ENCODE measurements at places on chromosomes 6 and 20.

DNA sequence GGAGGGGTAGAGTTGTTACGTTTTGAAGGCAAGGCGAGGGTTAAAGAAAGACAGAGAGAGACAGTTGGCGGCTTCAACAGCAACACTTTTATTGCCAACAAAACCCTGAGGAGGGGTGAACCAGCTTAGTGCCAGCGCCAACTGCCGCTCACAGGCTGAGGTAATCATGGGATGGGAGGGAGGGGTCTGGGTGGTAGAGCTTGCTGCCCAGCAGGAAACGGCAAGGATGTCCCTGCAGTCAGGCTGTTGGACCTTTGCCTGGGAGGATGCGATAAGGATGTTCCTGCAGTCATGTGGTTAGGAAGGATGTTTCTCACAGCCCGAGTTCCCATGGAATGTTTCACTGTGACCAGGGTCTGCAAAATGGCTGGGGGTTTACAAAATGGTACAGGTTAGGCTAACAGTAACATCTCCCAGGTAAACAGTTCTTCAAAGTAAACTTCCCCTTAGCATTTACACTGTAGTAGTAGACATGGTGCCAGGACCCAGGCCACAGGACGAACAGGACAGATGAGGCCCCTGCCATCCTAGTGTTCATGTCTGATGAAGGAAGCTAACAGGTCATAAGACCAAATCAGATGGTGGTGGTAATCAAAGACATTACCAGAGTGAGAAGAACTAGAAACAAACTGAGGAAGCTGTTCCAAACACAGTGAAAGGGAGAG is 647.3 kb upstream of the DEFB115 start:
- no peak for DNase-seq

GRCh38 chr6:16320533-16321340 is 82.3 kb downstream of the GMPR start:
- no peak for DNase-seq

GRCh38 chr20:15807271-15807670 is 766.0 kb downstream of the KIF16B start:
- no peak for DNase-seq

GRCh38 chr6:137261361-137261760 is 42.2 kb upstream of the IFNGR1 start:
- DNase-seq, result no peak

- peak; percentile 99 for DNase-seq
Observed at GRCh38 chr6:35370124-35370741, 27.9 kb downstream of the PPARD start.

DNA sequence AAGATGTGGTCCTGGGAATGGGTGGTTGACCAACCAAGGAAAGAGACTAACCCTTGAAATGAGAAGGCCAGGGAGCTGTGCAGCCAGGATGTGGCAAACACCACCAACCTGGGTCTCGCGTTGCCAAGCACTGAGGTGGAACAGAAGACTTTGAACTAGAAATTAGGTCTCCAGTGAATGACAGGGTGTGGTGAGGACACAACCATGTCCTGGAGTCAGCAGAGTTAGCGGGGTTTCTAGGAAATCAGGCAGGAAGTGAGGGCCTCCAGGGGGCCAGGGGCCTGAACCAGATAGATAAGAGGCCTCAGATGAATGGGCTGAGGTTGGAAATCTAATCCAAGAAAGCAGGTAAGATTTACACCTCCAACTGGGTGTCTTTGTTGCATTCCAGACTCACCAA is 353.3 kb upstream of the ARID1B start:
- peak; percentile 35 for DNase-seq

GRCh38 chr6:118382126-118382525 is 166.0 kb upstream of the PLN start:
- no peak for DNase-seq

DNA sequence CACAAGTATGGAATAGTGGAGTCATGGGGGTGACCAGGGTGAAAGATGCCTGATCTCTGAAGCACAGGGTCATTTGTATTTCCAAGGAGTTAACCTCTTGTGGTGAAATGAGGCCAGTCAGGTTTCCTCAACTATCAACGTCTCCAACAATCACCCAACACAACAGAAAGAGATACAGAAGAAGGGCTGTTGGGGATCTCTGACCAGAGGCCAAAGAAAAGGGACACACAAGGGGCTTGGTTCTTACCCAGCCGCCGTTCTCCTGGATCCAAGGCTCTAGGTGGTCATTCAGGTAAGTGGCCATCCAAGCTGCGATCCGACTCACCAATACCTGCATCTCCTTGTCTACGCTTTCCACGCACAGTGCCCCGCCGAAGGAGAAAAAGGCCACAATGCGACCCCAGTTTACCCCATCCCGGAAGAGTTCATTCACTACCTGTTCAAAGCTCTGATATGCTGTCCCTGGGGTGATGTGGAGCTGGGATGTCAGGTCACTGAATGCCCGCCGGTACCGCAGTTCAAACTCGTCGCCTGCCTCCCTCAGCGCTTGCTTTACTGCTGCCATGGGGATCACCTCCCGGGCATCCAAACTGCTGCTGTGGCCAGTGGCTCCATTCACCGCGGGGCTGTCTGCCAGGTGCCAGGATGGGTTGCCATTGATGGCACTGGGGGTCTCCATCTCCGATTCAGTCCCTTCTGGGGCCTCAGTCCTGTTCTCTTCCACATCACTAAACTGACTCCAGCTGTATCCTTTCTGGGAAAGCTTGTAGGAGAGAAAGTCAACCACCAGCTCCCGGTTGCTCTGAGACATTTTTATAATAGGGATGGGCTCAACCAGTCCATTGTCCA is 1.0 kb downstream of the BCL2L1 start:
- DNase-seq, result no peak

GRCh38 chr6:35321091-35321490 is 21.3 kb upstream of the PPARD start:
- DNase-seq, result no peak

DNA sequence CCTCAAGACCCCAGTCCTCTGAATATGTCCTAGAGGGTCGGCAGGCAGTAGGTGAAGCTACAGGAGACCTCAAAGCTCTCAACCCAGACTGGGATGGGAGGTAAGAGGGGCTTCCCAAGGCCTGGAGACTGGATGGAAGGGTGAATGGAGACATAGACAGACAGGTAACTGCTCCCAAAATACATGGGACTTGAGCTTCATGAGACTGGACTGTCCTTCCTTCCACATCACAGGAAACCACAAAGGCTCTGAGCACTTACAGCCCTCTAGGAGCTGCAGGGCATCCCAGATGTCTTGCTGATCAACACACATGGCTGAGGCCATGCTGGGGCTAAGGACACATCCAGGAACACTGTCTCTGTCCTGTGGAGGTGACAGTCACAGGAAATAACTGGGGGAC is 11.6 kb downstream of the HSPA12B start:
- no peak for DNase-seq
